ENCODE measurements at places on chromosomes 12 and 14. TPM values are rescaled to one million over a fixed set of nuclear protein-coding genes. Genes with fewer than 3 reads are reported as not detected.

DNA sequence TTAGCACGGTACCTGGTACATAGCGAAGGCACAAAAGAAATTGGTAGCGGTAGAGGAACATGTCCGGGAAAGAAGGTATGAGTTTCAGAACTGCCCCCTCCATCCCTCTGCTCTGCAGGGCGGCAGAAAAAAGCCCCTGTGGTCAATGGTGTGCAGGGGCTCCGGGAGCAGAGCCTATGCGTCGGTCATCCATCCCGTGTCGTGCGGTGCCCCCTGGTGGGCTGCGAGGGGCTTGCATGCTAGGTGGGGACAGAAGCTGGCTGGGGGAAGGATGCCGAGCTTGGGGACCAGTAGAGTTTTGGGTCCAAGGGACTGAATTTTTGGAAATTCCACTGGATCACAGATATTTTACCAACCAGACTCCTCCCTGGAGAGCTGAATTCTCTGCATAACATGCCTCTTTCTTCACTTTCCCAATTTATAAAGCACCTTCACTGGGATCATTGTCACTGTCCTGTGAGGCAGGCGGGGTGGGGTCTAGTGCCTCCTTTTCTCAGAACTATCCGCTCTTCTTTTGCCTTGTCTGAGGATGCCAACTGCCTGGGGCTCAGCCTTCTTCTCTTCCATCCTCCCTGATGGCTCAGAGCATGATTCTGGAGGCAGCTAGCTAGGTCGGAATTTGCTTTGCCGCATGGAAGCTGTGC, 148.7 kb downstream of the SMOC1 start:
- H3K36me3 ChIP-seq, result no peaks in the 10 kb centered on the region
- H3K27me3 ChIP-seq, result no peaks in the 10 kb centered on the region
- H3K4me1 ChIP-seq, result peaks cover 13% of the 10 kb centered on the region
- H3K4me3 ChIP-seq, result no peak overlapping the region

DNA sequence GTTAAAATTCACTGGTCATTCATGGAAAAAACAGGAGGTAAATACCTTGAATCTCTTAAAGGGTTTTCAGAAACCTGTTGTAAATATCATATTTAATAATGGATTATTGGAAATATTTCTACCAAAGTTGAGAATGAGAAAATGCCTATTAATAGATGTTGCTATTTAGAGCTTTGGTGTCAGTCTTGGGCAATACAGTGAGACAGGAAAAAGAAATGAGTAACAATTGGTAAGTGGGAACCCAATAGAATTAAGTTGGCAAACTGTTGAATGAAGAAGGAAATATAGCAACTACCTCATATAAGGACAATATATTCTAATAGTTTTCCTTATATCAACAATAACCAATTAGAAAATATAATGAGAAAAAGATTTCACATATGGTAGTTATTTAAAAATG, 78.0 kb downstream of the ATF7IP start:
- no peak overlapping the region for H3K27ac ChIP-seq
- no peak for DNase-seq
- H3K36me3 ChIP-seq, result peaks cover 78% of the 10 kb centered on the region
- no peaks in the 10 kb centered on the region for H3K4me1 ChIP-seq
- no peaks in the 10 kb centered on the region for H3K27me3 ChIP-seq

GRCh38 chr12:6852651-6853354, 853 bp downstream of the USP5 start:
- peaks cover 19% of the 10 kb centered on the region for H3K4me1 ChIP-seq
- DNase-seq, result peak; percentile 53
- peak overlapping the region; percentile 95 for H3K4me3 ChIP-seq
- peaks cover 35% of the 10 kb centered on the region for H3K36me3 ChIP-seq
- no peaks in the 10 kb centered on the region for H3K27me3 ChIP-seq
- peak overlapping the region; percentile 94 for H3K27ac ChIP-seq

DNA sequence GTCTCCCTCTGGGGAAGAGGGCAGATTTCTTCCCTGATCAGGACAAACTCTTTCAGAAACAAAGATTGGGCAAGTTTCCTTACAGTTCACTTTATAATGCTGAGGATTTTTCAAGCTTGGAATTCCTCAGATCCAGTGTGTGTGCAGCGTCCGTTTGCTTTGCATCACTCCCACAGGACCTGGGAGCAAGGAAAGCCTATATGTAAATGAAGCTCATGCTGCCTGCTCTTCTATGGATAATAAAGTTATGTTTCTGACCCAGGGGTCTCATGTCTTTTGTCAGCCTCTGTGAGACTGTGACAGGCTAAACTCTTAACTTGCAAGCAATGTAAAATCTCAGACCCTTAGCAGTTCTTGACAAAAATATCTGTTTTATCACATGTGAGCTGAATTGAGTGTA, 41.6 kb downstream of the TRHDE start:
- no peaks in the 10 kb centered on the region for H3K36me3 ChIP-seq
- H3K27me3 ChIP-seq, result no peaks in the 10 kb centered on the region
- DNase-seq, result no peak

DNA sequence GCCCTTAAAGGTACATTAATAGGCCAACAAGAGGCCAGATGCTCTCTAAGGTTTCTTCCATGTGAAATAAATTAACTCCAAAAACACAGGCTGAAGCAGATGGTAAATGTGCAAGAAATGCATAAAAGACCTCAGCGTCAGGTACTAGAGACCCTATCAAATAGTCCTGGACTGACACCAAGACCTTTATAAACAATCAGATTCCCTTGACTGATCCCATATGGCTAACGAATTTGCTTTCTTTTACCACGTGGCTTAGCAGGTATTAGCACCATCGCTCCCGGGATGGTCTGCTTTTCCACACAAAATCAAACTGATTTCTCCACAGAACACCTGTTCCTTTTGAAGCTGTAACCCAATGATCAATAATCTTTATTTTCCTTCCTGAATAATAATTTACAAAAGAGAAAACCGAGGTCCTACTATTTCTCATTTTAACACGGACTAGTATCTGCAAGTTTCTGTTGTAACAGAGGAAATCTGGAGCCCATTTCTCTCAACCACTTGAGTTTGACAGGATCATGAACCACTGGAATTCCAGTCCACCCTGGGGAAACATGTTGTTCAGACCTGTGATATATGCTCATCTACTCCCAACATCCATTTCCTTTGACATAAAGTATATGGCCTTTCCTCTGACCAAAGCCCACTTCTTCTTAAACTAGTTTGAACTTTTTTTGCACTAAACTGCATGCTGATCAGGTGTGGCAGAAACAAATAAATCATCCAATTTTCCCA, 48.2 kb upstream of the DAAM1 start:
- no peak overlapping the region for H3K27ac ChIP-seq
- H3K36me3 ChIP-seq, result no peaks in the 10 kb centered on the region
- H3K4me3 ChIP-seq, result no peak overlapping the region

The ETFBKMT gene
- total RNA-seq, result 2.2 TPM

The CCDC198 gene
- not detected for total RNA-seq

Measured in WTC11 (cell line).